ENCODE measurements at places on chromosomes 1 and 21.

GRCh38 chr1:97084546-97084945, 363.0 kb downstream of the PTBP2 start:
- DNase-seq = no peak

DNA sequence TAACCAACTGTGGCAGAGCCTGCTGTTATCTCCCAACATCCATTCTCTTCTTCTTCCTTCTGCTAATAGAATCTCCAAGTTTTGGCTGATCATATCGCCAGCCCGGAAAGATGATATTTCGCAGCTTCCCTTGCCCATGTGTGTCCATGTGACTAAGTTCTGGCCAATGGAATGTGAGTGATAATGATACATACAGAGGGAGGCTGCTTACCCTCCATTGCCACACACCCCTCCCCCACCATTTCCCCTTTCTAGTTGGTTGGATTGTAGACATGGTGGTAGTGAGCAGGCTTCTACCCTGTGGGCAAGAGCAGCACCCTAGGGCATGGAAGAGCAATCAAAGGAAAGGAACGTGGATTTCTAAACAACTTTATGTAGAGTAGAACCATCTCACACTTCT, 48.8 kb downstream of the SLC9C2 start:
- DNase-seq = no peak

DNA sequence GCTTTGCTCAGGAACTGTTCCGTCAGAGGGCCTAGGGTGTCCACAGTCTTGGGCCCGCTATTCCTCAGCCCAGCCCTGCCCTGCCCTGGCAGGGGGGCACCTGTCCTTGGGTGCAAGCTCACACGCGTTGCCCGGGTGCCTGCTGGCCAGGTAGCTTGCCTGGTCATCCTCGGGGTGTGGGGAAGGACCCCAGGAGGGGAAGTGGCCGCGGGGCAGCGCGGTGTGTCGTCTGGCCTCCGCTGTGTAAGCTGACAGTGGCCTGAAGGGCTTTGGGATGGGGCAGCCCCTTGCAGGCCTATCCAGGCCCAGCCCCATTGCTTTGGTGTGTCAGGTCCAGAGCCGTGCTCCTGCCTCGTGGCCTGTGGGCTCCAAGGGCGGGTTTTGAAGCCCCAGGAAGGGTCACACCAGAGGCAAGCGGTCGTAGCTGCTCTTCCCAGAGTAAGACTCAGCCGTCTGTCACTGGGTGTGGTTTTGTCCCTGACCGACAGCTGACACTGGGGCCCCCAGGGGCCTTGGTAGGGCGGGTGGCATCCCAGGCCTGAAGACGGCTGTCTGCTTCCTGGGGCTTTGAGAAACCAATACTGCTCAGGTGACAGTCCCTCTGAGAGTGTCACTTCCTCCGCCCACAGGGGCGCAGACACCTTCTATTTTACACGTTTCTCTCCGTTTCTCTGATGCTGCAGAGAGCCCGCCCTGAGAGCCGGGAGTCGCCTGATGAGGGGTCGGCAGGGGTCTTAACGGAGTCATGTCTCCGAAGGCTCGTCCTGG, 72.1 kb downstream of the SKI start:
- DNase-seq = peak; percentile 78

DNA sequence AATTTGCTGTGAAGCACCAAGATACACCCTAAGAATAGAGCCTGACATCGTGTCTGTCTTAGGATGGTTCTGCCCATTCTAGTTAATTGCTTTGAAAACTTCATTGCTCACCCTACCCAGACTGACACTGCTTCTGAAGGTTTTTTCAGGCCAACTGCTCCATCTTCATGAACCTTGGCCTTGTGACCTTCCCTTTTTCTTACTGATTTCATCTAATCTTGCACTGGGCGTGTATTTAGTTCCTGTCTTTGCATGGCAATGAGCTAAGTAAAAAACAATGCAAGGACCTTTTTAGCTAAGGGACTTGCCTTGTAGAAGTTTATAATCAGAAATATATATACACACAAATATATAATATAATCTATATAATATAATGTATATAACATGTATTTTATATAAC, 108.0 kb downstream of the PBX1 start:
- DNase-seq = no peak

DNA sequence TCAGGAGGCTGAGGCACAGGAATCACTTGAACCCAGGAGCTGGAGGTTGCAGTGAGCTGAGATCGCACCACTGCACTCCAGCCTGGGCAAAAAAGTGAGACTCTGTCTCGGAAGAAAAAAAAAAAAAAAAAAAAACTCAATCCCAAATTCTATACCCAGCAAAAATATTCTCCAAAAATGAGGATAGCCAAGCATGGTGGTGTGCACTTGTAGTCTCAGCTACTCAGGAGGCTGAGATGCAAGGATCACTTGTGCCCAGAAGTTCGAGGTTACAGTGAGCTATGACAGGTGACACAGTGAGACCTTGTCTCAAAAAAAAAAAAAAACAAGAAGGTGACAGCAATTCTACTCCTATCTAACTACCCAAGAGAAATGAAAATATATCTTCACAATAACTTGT, 6.4 kb downstream of the TMEM50B start:
- DNase-seq = no peak

DNA sequence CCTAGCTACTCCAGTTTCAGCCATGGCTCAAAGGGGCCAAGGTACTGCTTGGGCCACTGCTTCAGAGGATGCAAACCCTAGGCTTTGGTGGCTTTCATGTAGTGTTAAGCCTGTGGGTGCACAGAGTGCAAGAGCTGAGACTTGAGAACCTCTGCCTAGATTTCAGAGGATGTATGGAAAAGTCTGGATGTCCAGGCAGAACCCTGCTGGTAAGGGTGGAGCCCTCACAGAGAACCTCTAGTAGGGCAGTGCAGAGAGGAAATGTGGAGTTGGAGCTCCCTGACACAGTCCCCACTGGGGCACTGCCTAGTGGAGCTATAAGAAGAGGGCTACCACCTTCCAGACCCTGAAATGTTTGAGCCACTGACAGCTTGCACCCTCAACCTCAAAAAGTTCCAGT, 16.2 kb downstream of the RIIAD1 start:
- no peak for DNase-seq

GRCh38 chr1:212431644-212432043, 1.1 kb upstream of the NENF start:
- no peak for DNase-seq

- no peak for DNase-seq
Measured at GRCh38 chr1:160224606-160225005, 19.4 kb downstream of the PEA15 start.

GRCh38 chr1:53130598-53130877, 11.9 kb downstream of the SLC1A7 start:
- DNase-seq = no peak

DNA sequence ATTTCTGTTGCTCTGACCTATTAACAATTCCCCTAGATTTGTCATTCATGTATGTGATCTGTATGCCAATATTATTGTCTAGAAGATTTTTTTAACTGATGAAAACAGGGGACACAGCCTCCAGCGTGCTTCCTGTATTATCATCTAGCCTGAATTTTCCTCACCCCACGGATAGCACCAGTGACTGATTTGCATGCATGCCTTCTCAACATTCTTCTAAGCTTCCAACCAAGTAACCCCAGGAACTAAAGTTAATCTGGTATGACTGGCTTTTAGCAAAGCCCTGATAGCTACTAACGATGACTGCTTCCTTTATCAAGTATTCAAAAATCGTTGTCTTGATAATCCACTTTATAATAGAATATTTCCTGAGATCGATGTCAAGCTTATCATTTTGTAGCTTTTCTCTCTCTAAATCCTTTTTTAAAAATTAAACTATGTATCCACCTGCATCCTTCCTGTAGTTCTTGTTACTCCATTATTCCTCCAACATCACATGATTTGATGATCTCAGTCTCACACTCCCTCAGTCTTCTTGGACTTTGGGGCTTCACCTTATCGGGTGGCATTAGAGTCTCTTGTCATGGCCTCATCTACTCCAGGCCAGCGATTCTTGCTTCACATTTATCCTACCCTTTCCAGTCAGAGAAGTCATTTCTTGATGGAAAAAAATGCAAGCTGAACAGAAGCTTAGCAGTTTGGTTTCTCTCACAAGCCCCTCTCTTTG, 19.0 kb downstream of the BCAR3 start:
- DNase-seq = no peak

GRCh38 chr1:187157552-187157951, 328.8 kb downstream of the PLA2G4A start:
- no peak for DNase-seq

Measured in CD4-positive, alpha-beta T cell treated with Interleukin-2 at 100 ng/mL for 4 hours (primary cell).